ENCODE measurements at places on chromosomes 4 and X.

GRCh38 chrX:139864640-139865039 is 68.2 kb downstream of the ATP11C start:
- DNase-seq: no peak

DNA sequence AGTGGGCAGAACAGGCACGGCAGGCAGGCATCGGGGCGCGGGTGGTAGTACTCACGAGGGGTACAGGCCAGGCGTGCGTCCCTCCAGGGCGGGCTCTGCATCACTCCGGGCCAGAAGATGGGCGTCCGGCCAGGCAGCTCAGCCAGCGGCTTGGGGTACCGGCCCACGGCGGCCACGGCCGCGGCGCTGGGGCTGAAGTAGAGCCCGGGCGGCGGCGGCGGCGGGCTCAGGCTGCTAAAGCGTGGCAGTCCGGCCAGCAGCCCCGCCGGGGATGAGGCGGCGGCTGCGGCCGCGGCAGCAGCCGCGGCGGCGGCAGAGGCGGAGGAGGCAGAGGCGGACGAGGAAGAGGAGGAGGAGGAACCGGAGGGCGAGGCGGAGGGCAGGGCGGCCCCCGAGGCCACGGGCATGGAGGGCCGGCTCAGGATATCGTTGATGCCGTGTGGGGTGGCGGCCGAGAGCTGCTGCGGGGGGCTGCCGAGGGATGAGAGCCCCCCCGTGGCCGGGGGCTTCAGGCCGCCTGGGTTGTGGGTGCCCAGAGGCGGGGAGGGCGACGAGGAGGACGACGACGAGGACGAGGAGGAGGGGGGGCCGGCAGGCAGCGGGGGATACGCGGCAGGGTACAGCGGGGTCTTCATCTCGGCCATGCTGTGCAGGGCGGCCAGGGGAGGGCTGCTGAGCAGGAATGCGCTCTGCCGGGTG is 1.4 kb downstream of the NKX6-1 start:
- DNase-seq: no peak

DNA sequence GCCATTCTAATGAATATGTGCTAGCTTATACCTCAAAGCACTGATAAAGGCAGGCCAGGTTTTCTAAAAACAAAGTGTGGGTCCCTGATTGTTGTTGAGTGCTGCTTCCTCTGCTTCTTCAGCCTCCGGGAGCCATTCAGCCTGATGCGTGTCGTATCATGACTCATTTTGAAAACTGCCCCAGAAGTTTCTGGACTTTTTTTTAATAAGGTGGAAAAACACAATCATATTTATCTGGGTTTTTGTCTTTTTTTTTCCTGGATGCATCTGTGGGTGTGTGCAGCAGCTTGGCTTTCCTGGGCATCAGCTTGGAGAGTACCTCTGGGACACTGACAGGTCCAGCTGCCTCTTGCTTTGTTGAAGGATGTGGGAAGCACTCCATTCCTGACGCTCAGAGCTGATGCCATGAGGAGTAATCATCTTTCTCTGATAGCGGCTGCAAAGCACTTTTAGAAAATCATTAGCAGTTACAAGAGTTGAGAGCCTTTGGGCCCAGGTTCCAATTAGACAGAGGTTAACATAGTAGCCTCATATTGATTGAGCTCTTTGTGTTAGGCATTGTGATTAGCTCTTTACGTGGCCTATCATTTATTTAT is 66.9 kb downstream of the PARM1 start:
- no peak for DNase-seq

- peak; percentile 49 for DNase-seq
Observed at GRCh38 chr4:174012135-174012885, 271.2 kb downstream of the FBXO8 start.

DNA sequence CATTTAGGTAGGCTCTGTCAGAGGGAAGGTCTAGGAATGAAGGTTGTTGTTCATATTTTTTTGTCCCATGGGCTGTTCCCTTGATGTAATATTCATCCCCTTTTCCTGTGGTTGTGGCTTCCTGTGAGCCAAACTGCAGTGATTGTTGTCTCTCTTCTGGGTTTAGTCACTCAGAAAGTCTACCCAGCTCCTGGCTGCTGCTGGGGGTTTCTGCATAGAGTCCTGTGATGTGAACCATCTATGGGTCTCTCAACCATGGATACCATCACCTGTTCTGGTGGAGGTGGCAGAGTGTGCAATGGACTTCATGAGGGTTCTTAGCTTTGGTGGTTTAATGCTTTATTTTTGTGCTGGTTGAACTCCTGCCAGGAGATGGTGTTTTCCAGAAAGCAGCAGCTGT is 122.8 kb downstream of the ZC4H2 start:
- DNase-seq: no peak

All from fibroblast of skin of right quadriceps (primary cell).